ENCODE measurements at places on chromosomes 2 and 18. TPM values are rescaled to one million over a fixed set of nuclear protein-coding genes. Genes with fewer than 3 reads are reported as not detected.

DNA sequence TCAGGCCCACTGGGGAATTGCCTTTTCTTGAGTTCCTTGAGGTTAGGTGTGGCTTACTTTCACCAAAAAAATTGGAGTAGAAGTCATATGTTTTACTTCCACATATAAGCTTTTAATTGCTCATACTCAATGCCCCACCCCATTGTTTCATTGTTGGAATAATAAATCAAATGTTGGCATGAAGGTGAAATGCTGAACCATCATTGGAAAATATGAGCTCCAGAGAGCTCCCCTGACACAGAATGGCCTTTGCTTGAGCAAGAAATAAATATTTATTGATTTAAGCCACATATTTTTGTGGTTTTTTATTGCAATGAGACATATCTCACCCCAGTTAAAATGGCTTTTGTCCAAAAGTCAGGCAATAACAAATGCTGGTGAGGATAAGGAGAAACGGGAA is 167.3 kb upstream of the SRD5A2 start:
- DNase-seq, result no peak

The RBM43 gene
- 1.9 TPM for polyA plus RNA-seq

The ZNF142 gene
- 4.5 TPM for polyA plus RNA-seq

The TP53I3 gene
- 30.9 TPM for polyA plus RNA-seq
